ENCODE measurements at places on chromosomes 3 and 15.

GRCh38 chr15:77966540-77967234, 110.8 kb downstream of the TBC1D2B start:
- DNase-seq, result peak; percentile 18

- no peak for DNase-seq
Observed at GRCh38 chr3:161270991-161271390, 49.9 kb downstream of the NMD3 start.

GRCh38 chr15:72796210-72796514, 12.6 kb upstream of the ADPGK start:
- no peak for DNase-seq

DNA sequence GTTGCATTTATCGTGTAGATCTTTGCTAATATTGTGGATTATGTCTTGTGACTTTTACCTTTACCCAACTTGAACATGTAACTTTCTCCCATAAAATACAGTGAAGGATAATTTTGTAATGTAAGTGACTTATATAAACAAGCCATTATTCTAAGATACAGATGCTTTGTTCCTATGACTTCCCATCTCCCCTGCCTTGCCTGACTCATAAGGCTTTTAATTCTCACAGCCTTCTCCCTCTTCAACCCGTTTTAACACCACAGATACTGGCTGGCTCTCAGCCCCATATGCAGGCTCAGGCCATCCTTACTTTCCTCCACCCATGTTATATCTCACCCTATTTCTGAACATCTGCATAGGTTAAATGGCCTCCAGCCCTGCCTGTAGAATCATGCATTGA, 4.1 kb downstream of the CCNDBP1 start:
- DNase-seq, result no peak

DNA sequence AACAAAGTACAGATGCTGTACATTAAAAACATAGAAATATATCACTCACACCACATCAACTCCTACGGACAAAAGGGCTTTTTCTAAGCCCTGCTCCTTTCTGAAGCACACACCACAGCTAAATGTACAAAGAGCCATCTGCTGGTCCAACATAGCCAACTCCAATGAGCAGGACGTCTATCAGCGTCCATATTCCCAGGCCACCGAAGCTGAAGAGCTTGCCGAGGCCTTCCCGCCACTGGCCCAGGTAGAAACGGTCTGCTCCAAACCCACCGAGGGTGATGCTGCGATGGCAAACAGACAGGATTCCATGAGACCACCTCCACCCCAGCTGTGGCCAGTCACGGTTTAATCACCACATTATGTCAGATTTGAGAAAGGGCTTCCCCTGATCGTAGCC, 9.8 kb downstream of the TM2D3 start:
- DNase-seq, result no peak

- no peak for DNase-seq
Observed at GRCh38 chr3:194095464-194095863, 40.5 kb upstream of the HES1 start.

GRCh38 chr3:190435618-190436017, 14.1 kb downstream of the TMEM207 start:
- DNase-seq, result no peak

DNA sequence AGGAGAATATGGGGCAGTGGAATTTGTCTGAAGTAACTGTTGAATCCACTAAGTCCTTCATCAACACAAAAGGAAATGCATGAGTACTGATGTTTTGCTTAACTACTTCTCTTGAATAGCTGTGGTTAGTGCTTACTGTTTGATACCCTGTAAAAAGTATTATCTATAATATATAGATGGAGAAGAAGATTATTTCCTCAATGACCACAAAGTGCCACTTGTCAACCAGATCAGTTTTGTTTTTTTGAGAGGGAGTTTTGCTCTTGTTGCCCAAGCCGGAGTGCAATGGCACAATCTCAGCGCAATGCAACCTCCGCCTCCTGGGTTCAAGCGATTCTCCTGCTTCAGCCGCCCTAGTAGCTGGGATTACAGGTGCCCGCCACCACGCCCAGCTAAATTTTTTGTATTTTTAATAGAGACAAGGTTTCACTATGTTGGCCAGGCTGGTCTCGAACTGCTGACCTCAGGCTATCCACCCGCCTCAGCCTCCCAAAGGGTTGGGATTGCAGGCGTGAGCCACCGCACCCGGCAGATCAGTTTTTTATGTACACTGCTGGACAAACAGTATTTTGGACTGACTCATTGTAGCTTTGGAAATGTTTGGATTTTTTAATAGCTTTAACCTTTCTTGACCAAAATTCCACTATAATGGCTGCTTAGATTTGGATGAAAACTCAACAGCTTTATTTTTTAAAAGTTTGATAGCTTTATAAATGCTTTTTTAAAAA, 1.5 kb upstream of the RPLP1 start:
- DNase-seq, result no peak

DNA sequence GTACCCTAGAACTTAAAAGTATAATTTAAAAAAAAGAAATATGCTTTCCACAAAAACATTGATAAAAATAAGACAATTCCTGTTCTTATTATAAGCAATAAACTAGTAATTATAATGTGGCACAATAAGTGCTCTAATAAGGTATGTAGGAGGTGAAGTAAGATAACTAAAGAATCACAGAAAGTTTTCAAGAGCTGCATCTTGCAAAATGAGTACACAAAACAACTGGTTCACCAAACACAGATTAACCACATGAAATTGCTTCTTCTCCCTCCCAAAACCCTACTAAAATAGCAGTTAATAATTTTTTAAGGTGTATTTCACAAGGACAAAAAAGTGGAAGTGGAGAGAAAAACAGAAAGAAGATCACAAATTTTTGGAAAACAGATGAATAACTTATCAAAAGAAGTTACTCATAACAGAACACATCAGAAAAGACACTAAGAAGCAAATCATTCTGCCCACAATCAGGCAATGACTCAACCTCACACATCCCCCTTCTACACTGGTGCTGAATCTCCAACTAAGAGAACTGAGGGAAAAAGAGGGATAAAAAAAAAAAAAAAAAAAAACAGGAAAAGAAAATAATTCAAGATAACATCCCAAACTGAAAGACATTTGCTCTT, 64.2 kb downstream of the TBC1D5 start:
- no peak for DNase-seq

DNA sequence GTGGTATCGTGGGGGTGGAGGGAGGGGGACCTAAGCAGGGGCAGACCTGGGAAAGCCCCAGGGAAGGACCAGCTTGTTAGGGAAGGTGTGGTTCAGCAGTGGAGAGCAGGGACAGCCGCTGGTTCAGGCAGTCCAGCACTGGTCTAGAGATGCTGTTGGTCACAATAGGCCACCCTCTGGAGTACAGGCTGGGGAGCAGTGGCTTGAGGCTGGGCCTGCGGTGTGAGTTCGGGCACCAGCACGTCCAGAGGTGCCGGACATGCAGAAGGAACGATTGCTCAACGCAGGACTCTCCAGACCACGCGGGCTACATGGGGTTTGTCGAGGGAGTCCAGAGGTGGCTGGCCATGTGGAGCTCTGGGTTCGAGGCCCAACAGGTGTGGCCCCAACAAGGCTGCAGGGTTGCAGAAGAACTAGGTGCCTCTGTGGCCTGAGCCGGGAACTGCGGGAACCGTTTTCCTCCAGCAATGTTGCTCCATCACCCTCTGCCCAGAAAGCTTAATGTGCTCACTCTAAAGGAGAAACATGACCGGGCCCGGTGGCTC, 143.9 kb downstream of the APBA2 start:
- no peak for DNase-seq

DNA sequence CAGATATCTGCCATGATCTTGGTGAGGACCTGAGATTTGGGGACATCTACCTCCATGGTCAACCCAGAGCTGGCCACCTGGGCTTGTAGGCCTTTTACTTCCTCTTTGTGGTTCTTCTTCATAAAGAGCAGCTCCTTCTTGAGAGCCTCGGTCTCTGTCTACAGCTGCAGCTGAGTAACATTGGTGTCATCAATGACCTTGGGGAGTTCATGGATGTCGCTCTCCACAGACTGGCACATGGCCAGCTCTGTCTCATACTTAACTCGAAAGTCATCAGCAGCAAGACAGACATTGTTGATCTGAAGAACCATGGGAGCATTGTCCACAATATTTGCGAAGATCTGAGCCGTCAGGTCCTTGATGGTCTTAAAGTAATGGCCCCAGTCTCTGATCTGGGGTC, 15.7 kb upstream of the RASA2 start:
- no peak for DNase-seq

DNA sequence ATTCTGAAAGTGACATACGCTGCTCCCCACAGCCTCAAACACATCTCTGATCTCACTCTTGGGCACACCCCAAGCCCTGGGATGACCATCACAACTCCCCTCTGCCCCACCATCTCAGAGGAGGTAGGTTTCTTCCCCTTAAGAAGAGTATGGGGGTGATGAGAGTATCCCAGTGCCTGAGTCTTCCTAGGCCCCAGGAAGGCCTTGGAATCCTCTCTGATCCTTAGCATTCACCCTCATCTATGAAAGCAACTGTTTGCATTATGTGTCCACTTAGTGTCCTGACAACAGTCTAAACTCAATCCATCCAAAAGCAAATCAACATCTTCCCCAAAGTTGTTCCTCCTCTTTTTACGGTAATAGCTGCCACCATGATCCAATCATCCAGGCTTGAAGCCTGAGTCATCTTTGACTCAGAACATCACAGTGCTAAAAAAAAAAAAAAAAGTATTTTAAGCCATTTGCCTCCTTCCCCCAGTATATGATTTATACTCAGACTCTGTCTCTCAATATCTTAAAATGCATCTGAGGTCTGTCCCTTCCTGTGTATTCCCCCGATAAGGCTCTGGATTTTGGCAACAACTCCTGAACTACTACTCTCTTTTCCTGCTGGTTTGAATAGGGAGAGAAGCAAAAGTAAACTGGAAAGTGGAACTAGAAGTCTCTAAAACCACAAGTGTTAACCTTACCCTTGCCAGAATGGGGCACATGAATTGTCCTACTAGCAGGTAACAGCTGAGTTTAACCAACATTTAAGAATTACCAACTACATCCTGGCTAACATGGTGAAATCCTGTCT, 22.5 kb downstream of the POPDC2 start:
- DNase-seq, result no peak

DNA sequence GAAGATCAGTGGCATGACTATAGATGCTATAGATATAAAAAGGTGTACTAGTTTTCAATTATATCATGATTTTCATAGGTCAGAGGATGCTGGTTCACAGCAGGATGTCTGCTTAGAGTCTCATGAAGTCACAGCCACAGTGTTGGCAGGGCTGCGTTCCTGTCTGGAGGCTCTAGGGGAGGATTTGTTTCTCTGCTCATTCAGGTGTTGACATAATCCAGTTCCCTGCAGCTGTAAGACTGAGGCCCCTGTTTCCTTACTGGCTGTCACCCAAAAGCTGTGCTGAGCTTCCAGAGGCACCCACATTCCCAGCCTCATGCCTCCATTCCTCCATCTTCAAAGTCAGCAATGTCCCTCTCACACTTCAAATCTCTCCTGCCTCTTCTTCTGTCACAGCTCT, 170.7 kb downstream of the OCA2 start:
- DNase-seq, result no peak

GRCh38 chr15:70379938-70380883, 282.5 kb upstream of the TLE3 start:
- no peak for DNase-seq

DNA sequence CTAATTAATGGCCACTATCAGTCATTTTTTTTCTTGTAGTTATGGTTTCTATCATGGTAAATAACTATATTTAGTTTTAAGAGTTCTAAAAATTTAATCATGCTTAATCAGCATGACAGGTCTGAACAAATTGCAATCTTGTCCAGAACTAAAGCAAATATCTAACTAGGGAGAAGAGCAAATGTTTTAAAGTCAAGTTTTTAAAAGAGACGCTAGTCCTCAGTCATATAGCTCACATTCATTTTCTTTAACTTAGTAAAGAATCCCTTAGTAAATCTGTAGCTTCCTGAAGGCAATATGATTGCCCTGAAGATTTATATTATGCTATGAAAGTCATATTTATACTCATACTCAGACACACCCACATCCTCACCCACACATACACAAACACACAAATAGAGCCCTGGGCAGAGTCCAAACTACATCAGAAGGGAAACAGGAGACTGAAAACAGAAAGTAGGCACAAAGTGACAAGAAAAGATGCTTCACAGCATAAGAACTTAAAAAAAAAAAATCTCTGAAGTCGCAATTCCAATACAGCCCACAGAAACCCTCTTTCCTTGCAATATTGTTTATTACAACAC, 1149.1 kb downstream of the SI start:
- DNase-seq, result no peak

- DNase-seq, result no peak
Observed at GRCh38 chr3:136075811-136076210, 110.3 kb downstream of the PPP2R3A start.

- no peak for DNase-seq
Observed at GRCh38 chr3:126061301-126062032, 22.5 kb downstream of the SLC41A3 start.

GRCh38 chr3:197957790-197958133, 2.3 kb upstream of the LMLN start:
- DNase-seq, result no peak

DNA sequence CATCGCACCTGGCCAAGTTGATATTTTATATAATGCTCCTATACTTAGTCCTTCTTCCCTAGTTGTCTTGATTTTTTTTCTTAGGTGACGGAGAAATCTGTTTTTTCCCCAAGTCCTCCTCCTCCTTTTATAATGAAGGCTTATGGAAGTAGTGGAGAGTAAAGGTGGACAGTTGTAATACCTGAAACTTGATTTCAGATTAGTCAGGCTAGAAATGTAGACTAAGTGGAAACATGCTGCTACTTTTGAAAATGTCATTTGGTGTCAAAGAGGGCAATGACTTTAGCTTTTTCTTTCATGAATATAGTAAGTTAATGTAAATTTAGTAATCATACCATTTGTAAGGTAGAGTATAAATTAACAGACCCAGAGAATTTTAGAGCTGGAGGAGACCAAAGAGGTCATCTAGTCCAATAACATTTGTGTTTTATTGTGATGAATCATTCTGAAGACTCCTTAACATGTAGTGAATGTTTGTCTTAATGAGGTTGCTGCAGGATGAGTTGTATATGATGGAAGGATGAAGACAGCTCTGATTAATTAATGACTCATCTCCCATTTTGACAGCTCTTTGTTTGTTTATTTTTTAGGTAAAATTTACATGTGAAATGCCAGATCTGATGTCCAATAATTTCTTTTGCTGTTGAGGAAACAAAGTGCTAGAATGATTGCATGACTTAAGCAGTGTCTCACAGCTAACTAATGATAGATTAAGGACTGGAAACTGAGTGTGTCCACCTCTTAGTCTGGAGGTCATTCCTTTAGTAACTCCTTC, 8.7 kb downstream of the CTDSPL2 start:
- DNase-seq, result no peak

DNA sequence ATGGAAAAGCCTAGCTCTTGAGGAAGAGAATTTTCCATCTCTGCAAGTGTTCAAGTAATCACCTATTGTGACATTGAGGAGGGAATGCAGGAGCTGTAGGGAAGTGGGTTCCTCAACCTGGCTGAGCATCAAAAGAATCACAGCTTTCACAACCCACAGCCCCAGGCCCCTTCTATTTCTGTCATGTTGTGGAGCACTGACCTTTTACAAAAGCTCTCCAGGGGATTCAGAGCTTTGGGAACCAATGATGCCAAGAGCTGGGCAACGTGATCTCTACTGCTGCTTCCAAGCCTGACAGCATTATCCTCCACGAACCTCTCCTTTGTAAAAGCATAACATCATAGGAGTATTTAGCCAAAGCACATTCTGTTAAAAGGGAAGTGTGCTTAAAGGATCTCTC, 231.1 kb downstream of the ADAMTS9 start:
- DNase-seq, result no peak

GRCh38 chr3:135452881-135453280, 512.6 kb upstream of the PPP2R3A start:
- no peak for DNase-seq
